ENCODE measurements at places on chromosomes 11 and 22. TPM values are rescaled to one million over a fixed set of nuclear protein-coding genes. Genes with fewer than 3 reads are reported as not detected.

GRCh38 chr11:131038597-131038996, 122.3 kb upstream of the SNX19 start:
- no peak overlapping the region for H3K4me3 ChIP-seq
- DNase-seq: no peak
- H3K27me3 ChIP-seq: no peaks in the 10 kb centered on the region
- peaks cover 4% of the 10 kb centered on the region for H3K4me1 ChIP-seq

DNA sequence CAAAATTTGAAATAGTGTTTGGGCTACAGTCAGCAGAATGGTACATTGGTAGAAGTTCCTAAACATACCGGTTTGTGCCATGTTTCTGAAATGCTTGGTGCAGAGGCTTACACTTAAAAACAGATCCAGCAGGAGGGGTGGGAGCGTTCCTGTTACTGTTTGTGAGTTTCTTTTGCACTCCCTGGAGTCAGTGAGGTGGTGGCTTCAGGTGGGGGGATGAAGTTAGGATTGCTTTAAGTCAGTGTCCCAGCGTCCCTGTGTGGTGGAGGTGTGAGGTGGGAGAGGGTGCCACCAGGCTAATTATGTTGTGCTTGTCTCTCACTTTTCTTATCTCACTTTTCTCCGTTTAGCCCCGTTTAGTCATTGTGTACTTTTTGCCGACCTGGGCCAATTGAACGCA, 9.7 kb downstream of the TNRC6B start:
- no peaks in the 10 kb centered on the region for H3K36me3 ChIP-seq
- H3K4me3 ChIP-seq: no peak overlapping the region

DNA sequence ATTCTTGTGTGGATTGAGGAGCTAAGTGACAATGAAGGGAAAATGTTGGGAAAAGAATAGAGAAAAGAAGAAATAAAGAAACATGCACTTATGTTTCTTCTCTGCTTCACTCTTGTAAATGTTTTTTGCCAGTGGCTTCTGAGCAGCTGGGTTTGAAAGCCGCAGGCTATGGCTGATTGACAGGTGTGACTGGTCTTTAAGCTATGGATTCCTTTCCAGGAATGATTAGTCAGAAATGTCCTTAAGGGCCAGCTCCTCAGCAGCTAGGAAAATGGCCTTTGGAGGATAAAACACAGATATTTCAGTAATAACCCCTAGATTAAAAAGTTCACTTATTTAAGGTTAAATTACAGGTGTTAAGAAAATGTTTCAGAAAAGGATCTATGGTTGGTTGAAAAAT, 6.5 kb upstream of the USP28 start:
- H3K36me3 ChIP-seq: no peaks in the 10 kb centered on the region
- no peak overlapping the region for H3K27ac ChIP-seq
- no peak for DNase-seq

DNA sequence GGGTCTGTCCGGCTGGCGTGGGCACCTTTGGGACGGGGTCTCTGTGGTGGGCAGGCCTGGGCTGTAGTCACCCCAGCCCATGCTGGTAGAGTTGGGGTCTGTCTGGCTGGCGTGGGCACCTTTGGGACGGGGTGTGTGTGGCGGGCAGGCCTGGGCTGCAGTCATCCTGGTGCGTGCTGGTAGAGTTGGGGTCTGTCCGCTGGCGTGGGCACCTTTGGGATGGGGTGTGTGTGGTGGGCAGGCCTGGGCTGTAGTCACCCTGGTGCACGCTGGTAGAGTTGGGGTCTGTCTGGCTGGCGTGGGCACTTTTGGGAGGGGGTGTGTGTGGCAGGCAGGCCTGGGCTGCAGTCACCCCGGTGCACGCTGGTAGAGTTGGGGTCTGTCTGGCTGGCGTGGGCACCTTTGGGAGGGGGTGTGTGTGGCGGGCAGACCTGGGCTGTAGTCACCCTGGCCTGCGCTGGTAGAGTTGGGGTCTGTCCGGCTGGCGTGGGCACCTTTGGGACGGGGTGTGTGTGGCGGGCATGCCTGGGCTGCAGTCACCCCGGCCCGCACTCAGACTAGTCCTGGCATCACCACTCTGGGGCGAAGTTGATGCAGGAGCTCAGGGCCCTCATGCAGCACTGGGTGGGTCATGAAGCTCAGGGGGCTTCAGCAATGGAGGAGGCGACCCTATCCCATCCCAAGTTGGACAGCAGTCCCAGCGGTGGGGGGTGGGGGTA, 19.3 kb downstream of the PRR33 start:
- H3K27ac ChIP-seq: peak overlapping the region; percentile 93
- H3K27me3 ChIP-seq: no peaks in the 10 kb centered on the region
- DNase-seq: no peak

GRCh38 chr11:1047595-1048156, 11.2 kb upstream of the MUC6 start:
- DNase-seq: no peak
- no peaks in the 10 kb centered on the region for H3K36me3 ChIP-seq
- H3K4me1 ChIP-seq: no peaks in the 10 kb centered on the region
- no peak overlapping the region for H3K4me3 ChIP-seq
- no peak overlapping the region for H3K27ac ChIP-seq

GRCh38 chr11:91446267-91446666, 778.4 kb upstream of the FAT3 start:
- no peak overlapping the region for H3K4me3 ChIP-seq
- H3K4me1 ChIP-seq: no peaks in the 10 kb centered on the region
- no peaks in the 10 kb centered on the region for H3K36me3 ChIP-seq
- no peak overlapping the region for H3K27ac ChIP-seq
- no peaks in the 10 kb centered on the region for H3K27me3 ChIP-seq
- DNase-seq: no peak

FADS2 gene
- 495 TPM for total RNA-seq

GRIK4 gene
- 4.2 TPM for total RNA-seq

OR4D10 gene
- not detected for total RNA-seq

Data from adrenal gland (tissue), 19 donors.